ENCODE measurements at places on chromosomes 4 and X.

- DNase-seq = peak; percentile 50
These were observed 446 bp upstream of the UBE2A start for GRCh38 chrX:119573840-119574393.

DNA sequence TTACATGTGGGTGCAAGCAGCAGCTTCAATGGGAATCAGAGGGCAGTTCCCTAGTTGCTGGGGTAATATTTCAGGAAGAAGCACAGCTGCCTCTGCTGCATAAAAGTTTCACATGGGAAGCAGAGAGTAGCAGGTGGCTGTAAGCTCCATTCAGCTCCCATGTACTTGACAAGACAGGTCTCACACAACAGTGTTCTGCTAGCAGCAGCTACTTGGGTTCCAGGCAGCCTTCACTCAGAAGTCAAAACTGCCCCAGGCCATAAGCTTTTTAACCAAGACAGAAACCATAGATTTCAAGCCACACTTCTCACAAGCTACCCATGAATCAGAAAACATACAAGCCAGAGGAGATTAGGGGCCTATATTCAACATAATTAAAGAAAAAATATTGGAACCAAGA is 41.4 kb upstream of the SPIN2A start:
- no peak for DNase-seq

DNA sequence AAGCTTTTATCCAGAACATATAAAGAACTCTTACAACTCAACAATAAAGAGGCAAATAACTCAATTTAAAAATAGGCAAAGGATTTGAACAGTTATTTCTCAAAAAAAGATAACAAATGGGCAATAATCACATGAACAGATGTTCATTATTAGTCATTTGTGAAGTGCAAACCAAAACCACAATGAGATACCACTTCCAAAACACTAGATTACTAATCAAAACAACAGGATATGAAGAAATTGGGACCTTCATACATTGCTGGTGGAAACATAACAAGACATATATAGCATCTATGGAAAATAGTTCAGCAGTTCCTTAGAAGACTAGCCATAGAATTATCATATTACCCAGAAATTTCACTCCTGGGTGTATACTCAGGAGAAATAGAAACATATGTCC is 224.6 kb downstream of the FBXO8 start:
- DNase-seq = no peak

DNA sequence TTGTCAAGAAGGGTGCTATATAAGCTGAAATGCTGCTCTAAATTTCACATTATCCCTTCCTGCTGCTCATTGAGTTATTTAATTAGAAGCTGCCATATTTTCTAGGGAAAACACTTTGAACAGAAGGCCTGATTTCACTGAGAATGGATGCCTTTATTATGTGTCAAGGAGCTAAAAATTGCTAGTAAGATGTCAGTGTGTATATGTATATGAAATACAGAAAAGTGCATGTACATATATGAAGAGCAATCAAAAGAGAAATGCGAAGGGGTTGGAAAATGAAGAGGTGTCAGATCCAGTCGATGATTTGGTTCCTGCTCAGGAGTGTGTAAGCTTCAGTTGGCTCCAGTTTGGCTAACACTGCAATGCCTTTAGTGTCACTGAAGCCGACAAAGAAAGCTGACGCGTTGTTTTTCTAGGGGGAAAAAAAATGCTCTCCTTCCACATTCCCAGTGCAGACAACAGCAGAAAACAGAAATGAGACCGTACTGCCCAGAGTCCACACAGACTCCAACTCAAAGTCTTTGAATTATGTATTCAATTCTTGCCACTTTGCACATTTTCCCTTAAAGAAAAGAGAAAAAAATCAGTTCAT is 154.2 kb downstream of the NHS start:
- DNase-seq = no peak

DNA sequence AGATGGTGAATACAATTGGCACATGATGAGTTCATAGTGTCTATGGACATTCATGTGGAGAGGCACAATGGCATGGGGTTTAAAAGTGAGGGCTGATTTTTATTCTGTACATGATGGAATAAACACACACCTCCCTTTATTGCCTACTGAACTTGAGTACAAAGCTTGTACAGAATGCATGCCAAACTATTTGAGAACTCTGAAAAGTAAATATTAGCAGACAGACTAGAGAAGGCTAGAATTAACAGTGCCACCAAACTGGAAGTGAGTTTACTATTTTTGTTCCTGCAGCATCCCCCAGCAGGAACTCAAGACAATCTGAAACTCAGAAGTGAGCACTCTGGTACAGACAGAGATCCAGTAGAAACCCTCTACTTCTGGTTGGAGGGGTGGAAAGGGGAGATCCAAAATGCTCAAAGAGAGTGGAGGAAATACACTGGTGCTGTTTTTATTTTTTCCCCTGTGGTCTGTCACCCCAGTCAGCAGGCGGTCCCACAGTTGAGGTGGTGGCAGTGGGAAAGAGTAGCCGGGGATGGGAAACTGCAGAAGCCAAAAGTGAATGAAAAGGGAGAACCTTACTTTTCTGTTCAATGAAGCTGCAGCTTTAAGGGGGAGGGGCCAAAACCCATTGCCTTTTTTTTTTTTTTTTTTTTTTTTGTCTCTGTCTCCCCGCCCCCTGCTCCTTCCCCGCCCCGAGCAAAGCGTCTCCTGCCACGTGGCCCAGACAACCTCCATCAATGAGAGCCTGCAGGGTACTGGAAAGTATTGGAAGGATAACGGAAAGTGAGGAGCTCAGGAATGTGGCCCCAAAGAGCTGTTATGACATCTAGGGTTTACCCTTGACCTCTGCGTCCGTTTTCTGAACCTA is 20.5 kb downstream of the AKAP4 start:
- no peak for DNase-seq

- peak; percentile 4 for DNase-seq
These were observed 29.1 kb upstream of the FGF2 start for GRCh38 chr4:122797405-122798094.

- DNase-seq = no peak
These were observed 1.8 kb downstream of the SGMS2 start for GRCh38 chr4:107826421-107826980.

GRCh38 chrX:73916931-73917667 is 354.1 kb downstream of the CHIC1 start:
- peak; percentile 91 for DNase-seq

DNA sequence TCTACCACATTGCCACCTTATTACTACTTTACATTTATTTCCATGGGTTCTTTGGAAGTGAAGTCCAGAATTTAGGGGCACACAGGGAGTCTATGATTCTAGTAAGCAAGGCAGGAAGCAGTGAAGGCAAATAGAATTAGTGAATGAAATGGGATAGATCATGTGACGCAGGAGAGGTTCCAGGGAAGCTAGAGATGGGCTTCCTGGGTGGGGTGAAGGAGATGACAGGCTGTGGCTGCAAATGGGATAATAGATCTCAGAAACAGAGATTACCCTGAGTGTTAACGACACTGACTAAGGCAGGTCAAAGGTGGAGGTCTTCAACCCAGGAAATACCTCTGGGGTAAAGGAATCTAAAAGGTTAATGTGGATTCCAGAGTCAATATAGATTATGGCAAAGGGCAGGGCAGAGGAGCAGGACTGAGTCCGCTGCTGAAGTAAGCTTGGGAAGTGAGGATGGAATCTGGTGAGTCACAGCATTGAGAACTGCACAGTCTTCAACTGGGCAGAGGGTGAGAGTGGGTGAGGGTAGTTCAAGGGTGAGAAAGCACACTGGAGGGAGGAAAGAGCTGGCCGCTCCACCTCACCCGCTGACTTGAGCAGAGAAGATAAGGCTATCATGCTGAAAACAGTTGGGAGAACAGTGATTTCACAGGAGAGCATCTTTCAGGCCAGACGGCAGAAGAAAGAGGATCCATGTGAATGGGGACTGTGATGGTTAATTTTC is 70.8 kb downstream of the ANXA3 start:
- DNase-seq = peak; percentile 36

- DNase-seq = no peak
These were observed 107.3 kb downstream of the SLC10A6 start for GRCh38 chr4:86741846-86742245.

DNA sequence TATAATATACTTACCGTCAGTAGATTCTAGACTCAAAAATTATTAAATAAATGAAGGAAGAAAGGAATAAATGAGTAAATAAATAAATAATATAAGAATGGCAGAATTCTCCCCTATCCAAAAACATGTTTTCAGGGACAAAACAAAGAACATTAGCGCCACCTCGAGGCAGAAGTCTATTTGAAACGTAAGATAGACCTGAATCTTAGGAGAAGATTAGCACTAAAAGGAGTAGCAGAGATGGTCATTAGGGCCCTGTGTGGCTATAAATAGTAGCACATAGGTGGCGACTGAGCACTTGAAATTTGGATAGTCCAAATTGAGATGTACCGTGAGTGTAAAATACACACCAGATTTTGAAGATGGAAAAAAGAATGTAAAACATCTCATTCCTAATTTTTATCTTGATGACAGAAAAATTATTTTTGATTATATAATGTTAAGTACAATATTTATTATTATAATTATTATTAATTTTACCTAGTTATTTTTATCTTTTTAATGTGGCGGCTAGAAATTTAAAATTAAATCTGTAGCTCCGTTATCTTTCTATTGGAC is 24.3 kb upstream of the SRD5A3 start:
- peak; percentile 53 for DNase-seq

DNA sequence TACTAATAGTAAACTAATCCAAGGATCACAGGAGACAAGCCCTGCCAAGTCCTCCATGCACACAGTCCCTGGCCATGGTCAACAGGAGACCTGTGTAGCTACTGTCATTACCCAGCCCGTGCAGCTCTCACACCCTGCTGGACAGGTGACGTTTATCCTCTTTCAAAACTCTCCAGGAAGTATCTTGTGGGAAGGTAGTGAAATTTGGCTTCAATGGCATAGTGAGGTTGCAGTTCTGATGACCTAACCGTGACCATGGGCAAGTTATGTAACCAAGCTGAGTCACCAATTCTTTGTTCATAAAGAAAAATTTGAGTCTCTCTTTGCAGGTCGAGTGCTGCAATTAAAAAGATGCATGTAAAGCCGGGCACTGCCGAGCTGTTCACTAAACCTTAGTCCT is 11.3 kb upstream of the SLC2A9 start:
- DNase-seq = peak; percentile 76

GRCh38 chr4:141571362-141571761 is 65.0 kb upstream of the IL15 start:
- no peak for DNase-seq

GRCh38 chr4:183987987-183988392 is 82.9 kb downstream of the STOX2 start:
- peak; percentile 82 for DNase-seq

DNA sequence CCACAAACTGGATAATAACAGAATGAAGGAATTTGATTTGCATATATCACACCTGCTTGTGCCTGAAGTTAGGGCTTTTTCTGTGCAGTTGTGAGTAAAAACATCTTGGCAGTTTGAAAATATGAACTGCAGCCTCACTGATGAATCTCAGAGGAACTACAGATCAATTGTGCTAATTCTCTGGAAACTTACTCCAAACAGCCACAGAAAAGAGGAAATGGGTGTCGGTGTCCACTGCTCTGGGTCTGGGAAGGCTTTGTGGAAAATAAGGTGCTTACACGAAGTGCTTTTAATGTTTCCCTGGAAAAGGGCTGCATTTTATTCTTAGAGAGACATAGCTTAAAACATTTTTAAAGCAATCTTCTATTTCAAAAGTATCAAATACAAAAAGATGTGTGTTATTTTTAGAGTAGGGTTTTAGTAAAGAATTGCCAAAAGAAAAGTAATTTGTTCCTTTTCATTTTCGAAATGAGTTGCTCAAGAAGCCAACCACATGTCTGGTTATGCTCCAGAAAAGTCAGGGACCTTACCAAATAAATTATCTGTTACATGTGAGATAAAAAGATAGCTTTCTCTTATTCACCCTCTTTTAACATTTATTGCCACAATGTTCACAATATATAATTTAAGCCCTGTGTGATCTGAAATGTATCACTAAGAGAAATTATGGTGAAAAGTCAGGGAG is 240.1 kb downstream of the FRAS1 start:
- peak; percentile 32 for DNase-seq

- no peak for DNase-seq
These were observed 179.8 kb downstream of the OR13H1 start for GRCh38 chrX:131723646-131724045.

GRCh38 chr4:120916937-120917336 is 5.6 kb downstream of the PRDM5 start:
- no peak for DNase-seq

DNA sequence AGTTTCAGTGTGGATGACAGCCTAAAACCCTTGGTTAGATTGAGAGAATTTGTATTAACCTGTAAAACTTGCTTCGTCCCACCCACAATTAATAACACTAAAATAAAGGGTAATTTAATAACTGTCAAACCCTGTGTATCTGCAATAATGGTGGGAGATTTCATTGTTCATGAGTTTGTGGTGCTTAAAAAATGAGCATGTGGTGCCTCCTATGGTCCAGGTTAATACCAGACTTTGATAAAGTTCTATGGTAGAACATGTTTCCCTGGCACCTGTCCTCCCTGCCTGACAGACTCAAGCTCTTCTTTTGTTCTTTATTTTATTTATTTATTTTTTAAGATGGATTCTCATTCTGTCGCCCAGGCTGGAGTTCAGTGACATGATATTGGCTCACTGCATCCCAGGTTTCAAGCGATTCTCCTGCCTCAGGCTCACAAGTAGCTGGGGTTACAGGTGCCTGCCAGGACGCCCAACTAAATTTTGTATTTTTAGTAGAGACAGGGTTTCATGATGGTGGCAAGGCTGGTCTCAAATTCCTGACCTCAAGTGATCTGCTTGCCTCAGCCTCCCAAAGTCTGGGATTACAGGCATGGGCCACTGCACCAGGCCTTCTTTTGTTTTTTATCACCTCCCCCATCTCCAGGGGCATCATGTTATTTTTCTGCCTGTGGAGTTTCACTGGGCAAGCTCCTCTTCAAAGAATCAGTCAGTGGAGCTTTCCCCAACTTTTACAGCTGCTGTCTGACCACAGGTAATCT is 289.2 kb downstream of the NR3C2 start:
- DNase-seq = no peak

DNA sequence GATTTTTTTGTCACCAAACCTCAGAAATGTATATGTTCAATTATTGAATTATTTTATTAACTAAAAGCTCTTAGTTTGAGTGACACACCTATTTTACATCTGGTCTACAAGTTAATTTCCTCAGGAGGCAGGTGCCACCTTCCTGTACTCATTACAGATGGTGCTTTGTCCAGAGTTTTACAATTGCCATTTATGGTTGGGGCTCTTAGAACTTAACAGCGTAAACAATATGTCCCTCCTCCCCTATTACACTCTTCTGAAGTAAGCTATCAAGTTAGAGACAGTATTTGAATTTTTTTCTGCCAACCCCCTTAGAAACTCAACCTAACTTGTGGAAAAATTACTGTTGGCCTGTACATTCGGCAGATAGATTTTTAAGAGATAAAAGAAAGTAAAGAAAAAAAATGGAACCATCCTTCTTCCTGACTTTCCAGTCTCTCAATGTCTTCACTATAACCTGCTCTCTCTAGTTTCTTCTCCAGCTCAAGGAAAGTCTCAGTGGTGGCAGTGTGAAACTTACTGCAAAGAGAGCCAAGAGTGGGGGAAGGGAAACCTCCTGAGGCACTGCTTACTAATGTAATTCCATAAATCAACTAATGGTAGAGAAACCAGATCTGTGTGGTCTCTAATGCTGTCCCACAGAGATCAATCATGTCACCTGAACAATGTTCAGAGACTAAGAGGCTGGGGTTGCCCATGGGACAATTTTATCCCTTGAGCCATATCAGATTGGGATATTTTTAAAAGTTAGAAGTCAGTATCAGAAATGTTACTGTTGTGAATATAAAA is 7.8 kb downstream of the CXXC4 start:
- no peak for DNase-seq
